Stimulated activated CD8-positive, alpha-beta memory T cell treated with anti-CD3 and anti-CD28 coated beads, Interleukin-4, amount 100 ng/mL, for 24 hours (primary cell): ENCODE measurements at places on chromosomes 5 and 9.

GRCh38 chr5:151899399-151899798, 25.3 kb downstream of the GLRA1 start:
- DNase-seq = no peak

GRCh38 chr9:91914404-91914803, 35.6 kb downstream of the ROR2 start:
- no peak for DNase-seq

GRCh38 chr5:66739021-66739420, 142.8 kb downstream of the MAST4 start:
- DNase-seq = no peak

DNA sequence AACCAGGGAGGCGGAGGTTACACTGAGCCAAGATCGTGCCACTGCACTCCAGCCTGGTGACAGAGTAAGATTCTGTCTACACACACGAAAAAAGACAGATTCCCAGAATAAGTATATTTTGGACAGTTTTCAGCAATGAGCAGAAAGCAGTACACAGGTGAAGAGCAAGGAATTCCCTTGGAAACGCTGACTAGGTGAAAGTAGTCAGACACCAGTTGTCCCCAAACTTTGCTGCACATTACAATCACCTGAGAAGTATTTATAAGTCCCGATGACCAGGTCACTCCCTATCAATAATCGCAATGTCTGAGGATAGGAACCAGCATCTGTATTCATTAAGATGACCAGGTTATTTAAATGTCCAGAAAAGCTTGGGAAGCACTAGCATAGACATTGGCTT, 78.3 kb downstream of the CPLANE1 start:
- DNase-seq = no peak

DNA sequence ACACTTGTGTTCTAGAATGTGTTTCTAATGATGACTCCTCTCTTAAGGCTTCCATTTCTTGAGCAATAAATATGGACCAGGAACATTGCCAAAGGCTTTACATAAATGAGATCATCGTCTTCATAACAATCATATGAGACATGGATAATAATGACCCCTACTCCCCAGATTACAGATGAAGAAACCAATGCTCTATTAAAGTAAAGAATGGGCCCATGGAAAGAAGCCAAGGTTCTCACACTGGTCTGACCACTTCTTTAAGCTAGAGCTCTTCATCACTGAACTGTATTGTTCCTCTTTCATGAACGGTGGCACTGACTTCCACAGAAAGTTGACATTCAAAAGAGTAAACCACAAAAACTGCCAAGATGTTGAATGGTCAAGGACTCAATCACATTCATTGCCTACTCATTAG, 65.3 kb downstream of the MARCHF3 start:
- no peak for DNase-seq

GRCh38 chr9:134518004-134518606, 123.5 kb upstream of the COL5A1 start:
- DNase-seq = no peak

GRCh38 chr5:96876292-96876850, at the start of gene ERAP2:
ERAP2 (plus strand) TSS chr5:96876500; CDS start chr5:96879686, 3,186 bp downstream.
- DNase-seq = no peak

DNA sequence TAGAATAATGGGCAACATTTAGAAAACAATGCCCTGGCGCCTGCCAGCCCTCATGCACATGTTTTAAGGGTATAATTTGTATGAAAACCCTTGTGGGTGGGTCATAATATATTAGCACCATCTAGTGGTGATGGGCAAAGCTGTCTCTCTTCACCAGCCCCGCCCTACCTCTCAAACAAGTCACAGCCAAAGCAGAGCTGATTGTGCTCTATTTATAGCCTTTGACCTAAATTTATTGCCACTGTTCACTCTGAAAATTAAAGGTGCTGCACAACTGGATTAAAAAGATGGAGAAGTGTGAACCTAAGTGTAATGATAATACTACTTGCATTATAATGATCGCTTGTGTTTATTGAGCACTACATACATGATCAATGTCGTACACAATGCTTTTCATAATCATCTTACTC, 131.9 kb upstream of the ANKH start:
- DNase-seq = no peak

- no peak for DNase-seq
Observed at GRCh38 chr5:453725-454481, 10.9 kb downstream of the EXOC3 start.

GRCh38 chr5:151234476-151235238, 10.8 kb upstream of the CCDC69 start:
- peak; percentile 24 for DNase-seq

GRCh38 chr5:90221951-90222350, 187.6 kb downstream of the CETN3 start:
- no peak for DNase-seq

DNA sequence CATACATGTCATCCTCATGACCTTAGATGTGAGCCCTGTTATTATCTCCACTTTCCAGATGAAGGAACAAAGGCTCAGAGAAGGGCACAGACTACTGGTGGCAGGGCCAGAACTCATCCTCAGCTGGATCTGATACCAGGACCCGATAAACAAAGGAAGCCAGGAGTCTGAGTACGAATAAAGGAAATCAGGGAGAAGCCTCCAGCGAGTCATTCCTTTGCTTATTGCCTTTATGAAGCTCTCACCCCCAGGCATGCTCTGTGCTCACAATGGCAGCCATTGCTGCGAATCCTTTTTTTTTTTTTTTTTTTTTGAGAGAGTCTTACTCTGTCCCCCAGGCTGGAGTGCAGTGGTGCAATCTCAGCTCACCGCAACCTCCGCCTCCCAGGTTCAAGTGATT, 130.1 kb downstream of the GAPVD1 start:
- no peak for DNase-seq

GRCh38 chr5:179370490-179371120, 25.3 kb upstream of the ADAMTS2 start:
- DNase-seq = no peak

GRCh38 chr9:19940811-19941535, 152.1 kb upstream of the SLC24A2 start:
- no peak for DNase-seq

- no peak for DNase-seq
Observed at GRCh38 chr5:73061593-73061992, 58.8 kb upstream of the TMEM171 start.

DNA sequence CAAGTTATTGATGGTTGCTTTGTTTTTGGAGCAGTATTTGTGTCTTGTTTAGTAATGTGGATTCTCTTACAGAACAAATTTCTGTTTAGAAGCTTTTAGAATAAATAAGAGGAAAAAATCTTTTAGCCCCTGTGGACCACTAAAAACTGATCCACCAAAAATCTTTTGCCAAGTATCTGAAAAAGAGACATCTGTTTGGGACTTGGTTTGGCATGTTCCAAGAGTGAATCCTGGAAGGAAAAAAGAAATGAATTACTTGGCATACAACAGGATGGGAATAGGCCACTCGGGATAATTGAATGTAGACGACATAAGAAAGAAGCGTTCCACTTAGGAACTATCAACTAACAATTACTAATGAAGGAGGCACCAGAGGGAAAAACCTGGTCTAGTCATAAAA, 1350.1 kb upstream of the C9orf72 start:
- no peak for DNase-seq

DNA sequence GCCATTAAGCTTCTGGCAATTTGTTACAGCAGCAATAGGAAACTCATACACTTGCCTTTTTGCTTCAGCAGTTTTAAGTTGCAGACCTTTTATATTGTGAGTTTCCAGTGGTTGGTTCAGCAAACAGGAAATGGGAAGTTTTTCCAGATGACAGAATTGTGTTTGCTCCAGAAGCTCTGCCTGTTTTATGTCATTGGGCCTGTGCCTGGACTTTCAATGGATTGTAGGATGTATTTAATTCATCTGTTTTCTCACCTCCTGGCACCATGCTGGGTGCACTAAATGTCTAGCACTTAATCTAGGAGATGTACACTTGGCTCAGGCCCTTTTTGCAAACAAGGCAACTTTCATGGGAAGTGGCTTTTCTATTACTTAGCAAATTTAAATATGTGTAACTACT, 100.4 kb upstream of the CLINT1 start:
- DNase-seq = no peak

- no peak for DNase-seq
Observed at GRCh38 chr9:121582641-121583040, 68.8 kb upstream of the DAB2IP start.

DNA sequence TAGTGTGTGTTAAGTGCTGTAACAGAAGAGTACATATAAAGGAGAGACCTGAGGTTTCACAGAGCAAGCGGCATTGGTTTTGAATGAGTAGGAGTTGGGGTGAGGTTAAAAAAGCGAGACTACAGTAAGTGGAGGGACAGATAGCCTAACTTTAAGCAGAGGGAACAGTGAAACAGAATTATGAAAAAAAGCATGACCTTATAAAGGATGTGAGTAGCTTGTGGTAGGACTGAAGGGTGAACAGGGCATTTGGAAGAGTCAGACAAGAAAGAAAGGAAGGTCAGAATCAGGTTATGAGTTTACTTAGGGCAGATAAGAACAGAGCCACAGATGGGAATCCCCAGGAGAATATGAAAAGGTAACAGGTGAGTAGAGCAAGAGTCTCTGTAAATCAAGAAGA, 22.5 kb downstream of the MSANTD3 start:
- no peak for DNase-seq

DNA sequence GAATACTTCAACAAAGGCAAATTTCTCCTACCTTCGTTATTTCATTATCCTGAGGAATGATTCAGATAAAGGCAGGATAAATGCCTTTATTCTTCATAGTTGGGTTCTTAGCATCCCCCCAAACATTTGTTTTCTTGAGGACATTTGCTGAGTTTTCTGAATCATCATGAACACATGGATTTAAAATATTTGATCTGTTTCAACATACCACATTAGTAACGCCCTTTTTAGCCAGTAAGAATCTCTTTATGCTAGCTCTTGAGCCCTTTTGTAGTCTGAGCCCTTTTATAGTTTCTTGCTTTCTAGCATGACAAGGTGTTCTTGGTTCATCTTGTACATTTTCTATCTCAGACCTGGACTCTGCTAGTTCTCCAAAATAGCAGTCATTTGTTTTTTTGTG, 27.9 kb downstream of the SKIC3 start:
- no peak for DNase-seq

DNA sequence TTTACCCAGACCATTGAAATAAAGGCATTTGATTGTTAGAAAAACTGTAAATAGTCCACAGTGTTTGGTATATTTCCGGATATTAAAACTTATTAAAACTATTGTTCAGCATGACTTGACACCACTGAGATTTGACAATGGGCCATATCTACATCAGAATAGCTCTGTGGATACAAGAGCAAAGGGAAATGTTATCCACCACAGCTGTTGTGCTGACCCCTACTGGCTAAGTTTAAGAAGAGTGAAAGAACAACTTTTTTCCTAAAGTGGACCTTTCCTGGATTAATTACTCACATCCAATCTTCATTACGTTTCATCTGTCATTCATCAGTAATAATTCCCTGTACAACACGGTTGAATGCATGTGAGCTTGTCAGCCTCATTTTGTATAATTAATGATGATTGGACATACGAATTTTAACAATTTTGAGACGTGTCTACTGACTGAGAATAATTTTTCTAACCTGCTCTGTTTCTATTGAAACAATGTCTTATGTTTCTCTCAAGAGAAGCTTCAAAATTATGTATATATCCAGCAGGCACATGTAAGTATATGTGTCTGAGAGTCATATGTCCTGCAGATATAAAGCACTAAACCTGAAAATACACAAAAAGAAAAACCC, 1952.6 kb downstream of the MAT2B start:
- DNase-seq = no peak

GRCh38 chr9:131036071-131036470, 27.1 kb downstream of the LAMC3 start:
- no peak for DNase-seq

GRCh38 chr5:14581891-14582796, 552 bp downstream of the OTULINL start:
- peak; percentile 71 for DNase-seq

- no peak for DNase-seq
Observed at GRCh38 chr5:62649476-62650113, 71.0 kb downstream of the LRRC70 start.

GRCh38 chr9:8492024-8492423, 692.4 kb upstream of the DMAC1 start:
- no peak for DNase-seq

GRCh38 chr9:136409557-136410455, 608 bp downstream of the ENTR1 start:
- DNase-seq = no peak

DNA sequence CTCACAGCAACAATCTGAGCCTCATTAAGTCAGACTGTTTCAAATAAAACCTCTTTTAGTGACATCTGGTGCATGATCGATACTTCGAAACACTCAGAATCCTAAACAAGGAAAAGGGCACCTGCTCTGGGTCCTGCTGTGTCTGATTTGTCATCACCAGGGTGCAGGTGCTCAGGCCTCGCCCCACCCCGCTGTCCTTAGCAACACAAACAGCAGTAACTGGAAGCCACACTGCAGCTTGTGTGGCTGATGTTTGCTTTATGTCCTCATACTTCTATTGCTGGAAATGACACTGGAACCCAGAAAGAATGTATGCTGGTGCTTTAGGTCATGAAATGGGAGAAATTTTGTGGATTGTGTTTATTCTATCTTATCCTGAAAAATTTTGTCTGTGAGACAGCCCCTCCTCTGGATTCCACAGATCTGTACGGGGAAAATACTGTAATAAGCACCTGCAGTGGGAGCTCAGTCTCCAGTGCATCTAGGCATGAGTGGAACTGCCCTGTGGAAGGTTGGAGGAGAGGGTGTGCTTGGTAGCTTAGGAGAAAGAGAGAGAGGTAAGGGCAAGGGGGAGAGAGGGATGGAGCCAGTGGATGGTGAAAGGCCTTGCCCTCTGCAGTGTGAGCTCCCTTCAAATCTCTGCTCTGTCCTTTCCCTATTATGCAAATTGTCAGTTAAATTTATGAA, 284.2 kb downstream of the SMARCA2 start:
- no peak for DNase-seq

DNA sequence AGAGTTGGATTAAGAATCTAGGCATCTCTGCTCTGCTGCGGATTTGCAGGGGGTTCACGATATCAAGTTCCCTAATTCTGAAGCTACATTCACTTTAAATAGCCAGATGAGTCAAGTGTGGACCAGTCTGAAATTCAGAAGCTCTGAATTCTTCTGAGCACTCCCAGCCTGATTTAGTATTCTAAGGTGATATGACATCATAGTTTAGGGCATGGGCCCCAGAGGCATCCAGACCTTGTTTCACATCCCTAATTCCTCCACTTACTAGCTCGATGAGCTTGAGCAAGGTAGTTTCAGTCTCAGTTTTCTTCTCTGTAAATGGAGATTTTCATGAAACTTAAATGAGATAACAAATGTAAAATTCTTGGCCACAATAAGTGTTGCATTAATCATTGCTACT, 65.2 kb downstream of the TMEM167A start:
- no peak for DNase-seq

DNA sequence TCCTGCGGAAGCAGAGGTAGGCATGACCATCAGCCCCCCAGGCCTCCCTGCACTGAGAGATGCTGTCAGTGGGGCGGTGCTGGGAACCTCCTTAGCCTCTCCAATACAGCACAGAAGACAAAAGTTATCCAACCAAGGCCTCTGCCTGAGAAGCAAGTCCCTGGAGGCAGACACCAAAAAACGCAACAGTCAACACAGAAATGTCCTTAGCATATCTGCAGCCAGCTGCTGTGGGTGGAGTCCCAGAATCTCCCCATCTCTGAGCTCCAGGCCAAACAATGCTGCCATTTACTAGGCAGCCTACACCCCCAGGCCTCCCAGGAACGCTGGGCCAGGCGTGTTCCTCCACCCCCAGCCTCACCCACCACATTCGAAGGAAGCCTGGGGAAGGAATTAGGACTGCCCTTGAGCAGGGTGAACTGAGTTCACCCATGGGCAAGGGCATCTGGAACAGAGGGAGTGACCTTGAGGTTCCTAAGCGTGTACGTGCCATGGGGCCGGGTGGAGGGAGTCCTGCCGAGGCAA, 43.7 kb downstream of the STK10 start:
- no peak for DNase-seq
